Left cardiac atrium (tissue), 4 donors: ENCODE measurements at places on chromosomes 2 and 18. TPM values are rescaled to one million over a fixed set of nuclear protein-coding genes. Genes with fewer than 3 reads are reported as not detected.

DNA sequence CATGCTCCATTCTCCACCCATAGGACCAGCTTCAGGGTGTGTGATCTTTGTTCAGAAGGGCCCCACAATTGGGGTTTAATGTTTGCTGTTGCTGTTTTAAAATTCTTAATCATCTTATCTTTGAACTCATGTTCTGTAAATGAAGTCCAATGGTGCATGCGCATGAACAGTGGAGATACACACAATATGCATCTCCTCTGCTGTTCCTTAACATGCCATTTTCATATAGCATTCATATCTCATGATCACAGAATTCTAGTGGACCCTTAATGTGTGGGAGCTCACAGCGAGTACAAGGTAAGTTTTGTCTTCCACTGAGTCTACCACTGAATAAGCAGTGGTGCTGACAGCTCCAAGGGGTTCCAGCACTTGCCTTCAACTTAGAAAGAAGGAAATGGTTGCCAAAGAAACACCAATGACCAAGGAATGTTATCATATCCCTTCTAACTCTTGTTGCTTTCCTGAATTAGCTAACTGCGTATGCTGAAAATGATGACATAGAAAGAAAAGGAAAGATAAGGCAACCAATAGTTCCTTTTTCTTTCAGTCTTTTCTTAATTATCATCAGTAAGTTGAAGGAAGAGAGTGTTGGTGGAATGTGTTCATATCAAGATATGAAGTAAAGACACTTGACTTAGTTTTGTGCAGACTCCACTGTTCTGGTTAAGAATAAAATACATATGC, 258.9 kb upstream of the FBXO11 start:
- DNase-seq = no peak

DNA sequence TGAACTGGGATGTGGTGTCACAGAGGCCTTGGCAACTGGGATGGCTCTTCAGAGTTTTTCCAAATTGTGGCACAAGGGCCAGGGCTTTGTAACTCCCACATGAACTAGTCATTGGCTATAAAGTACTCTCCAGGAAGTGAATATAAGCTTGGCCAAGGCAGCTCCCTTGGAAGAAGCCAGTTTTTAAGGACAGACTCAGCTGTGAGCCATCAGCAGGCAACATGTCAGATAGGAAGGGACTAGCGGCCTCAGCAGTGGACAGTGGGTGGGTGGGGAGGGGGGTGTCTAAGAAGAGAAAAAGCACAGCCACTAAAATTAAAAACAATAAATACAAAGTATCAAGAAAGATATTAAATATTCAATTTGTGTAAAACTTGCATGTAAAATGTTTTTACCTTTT, 691.1 kb upstream of the PIK3C3 start:
- DNase-seq = no peak

GRCh38 chr2:236180076-236180816, 12.1 kb upstream of the GBX2 start:
- DNase-seq = no peak

- DNase-seq = no peak
These were observed 265.7 kb downstream of the NEDD4L start for GRCh38 chr18:58309610-58310239.

DNA sequence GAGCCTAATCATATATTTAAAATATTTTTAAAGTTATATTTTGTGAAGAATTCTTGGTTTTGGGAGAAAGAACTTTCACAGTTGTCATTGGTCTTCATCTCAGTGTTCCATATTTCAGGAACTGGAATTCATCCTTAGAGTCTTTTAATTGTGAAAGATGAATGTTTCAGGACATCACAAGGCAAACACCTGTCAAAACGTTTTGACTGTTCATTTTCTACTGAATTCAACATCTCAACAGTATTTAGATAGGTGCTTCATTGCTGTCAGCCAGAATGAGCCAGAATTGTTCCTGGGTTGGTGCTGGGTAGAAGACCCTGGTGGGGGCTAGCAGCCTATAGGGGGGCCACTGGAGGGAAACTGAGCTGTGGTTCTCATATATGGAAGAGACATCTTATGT, 255.1 kb upstream of the CXCR4 start:
- no peak for DNase-seq

DNA sequence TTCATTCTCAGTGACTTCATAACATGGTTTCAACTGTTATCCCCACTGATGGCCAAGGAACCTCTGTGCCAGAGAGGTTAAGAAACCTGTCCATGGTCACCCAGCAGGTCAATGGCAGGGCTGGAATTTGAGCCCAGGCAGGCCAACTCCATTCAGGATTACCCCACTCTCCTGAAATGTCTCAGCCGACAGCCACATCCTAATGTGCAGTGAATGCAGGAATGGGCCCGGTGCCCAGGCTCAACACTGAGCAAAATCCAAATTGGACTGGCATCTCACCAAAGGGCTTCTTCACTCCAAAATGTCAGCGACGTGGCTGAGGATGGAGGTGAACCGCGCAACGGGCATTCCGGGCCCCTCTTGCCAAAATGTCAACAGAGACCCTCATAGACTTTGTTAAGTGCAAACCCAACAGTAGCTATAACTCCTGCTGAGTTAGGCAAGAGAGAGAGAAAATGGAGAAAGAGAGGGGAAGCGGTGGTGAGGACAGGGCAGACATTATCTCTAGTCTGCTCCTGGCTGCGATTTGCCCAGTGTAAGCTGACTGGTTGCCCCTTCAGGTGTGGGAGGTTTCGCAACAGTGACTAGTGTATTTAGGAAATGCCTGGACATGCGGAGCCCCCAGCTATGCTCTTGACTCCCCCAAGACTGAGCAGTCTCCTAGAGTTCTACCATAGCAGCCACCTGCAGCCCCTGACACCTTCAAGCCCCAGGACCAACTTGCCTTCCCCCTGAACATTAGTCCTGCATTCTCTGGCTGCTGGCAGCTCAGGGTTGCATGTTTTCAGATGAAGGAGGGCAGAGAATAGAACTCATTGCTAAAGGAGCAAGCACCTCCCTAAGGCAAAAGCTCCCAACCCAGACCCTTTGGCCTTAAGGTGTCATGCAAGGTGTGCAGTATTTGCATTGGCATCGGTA, 167.7 kb downstream of the ANAPC1 start:
- DNase-seq = no peak

- no peak for DNase-seq
These were observed 247.5 kb downstream of the PTH2R start for GRCh38 chr2:208654056-208654455.

DNA sequence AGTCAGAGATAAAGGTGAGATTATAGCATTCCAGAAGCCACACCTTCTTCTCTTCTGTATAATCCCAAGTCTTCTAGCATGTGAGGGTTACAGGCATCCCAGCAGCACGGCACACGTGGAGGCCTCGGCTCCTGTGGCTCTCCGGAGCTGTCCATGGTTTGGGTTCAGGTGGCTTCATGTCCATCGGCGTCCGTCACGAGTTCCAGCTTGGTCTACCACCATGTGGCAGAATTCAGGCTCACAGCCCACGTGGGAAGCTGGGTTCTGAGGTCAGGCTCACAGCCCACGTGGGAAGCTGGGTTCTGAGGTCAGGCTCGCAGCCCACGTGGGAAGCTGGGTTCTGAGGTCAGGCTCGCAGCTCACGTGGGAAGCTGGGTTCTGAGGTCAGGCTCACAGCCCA, 378.3 kb upstream of the SALL3 start:
- DNase-seq = no peak

- DNase-seq = no peak
These were observed 198.6 kb downstream of the MEMO1 start for GRCh38 chr2:31812051-31812798.

- DNase-seq = peak; percentile 61
These were observed 861 bp upstream of the SEMA4C start for GRCh38 chr2:96870626-96871255.

The NOSTRIN gene
- 16.1 TPM for total RNA-seq

The PLA2R1 gene
- total RNA-seq = 3.2 TPM

The IL36RN gene
- not detected for total RNA-seq

The PGAP1 gene
- 9.0 TPM for total RNA-seq

The KCNE4 gene
- total RNA-seq = 4.5 TPM
